ENCODE measurements at places on chromosomes 6 and 20.

DNA sequence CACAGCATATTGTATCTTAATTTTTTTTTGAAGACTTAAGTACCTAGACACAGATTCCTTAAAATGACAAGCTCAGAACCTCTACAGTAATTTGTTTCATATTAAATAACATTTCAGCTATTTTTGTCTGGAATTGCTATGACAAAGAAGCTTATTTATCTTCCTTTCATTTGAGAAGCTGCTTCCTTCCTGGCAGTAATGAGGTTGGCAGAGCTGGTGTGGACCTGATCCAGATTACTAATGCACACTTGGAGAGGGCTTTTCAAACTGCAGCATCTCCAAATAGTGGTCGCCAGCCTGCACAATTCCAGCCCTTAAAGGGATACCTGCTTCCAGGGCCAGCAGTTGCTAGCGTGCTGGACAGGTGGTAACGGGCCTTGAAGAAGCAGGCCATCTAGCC is 12.1 kb downstream of the PTCHD4 start:
- DNase-seq = no peak

GRCh38 chr6:37036146-37036545 is 30.7 kb downstream of the FGD2 start:
- DNase-seq = no peak

DNA sequence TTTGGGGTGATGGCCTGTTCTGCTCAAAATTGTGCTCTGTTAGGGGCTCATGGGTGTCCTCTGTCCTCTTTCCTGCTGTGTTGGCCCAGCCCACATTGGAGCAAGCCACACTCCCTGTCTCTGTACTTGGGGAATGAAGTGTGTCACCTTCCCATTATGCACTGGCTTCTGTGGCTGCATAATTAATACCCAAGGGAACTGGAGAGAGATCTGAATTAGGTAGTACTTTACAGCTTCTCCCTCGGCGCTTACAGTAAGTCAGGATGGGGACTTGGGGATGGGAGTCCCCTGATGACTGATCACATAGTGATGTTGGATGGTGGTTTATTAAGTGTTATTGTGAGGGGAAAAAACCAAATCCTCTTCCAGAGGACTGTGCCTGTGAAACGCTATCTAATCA is 116.6 kb downstream of the FOXO3 start:
- DNase-seq = no peak

DNA sequence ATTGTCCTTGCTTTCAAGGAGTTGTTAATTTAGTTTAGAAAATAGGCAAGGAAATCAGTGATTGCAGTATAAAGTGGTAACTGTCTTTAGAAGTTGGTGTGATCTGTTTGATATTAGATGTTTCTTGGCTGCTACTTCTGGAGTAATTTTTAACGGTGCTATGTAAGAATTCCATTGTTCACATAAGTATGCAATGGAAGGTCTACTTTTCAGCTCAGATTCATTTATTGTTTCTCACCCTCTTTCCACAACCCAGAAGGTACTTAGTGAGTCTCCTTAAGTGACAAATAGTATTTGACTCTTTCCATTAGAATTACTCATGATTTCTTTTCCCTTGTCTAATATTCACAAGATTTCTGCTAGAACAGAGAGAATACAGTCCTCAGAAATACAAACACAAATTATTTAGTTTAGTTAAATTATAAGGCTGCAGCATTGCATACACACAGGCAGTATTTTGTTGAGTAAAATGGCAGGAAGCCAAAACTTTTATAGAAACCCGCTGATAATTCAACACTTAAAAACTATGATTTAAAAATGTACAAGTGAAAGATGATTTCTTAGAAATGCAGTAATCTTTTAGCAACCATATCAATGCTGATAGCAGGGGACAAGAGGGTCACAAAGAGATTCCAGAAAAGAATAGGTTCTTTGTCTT is 554.3 kb downstream of the CD109 start:
- DNase-seq = no peak

GRCh38 chr6:7868926-7869325 is 41.7 kb downstream of the TXNDC5 start:
- DNase-seq = no peak

- no peak for DNase-seq
Observed at GRCh38 chr6:169564453-169565240, 137.2 kb downstream of the WDR27 start.

DNA sequence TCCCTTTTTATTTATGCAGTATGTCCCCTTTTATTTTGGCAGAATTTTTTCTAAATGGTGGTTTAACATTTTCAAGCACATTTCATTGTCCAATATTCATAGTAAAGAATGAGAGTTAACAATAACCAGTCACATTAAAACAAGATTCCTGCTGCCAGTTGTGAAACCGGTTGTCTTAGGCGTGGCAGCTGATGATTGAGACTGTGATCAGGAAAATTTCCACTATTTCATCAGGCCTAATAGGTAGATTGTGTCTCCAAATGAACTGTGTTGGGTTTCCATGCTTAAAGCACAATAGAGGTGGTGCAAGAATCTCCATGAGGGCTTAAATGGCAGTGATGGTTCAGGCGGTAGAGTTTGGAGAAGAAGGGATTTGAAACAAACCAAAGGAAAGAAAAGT is 15.3 kb downstream of the PRDM1 start:
- no peak for DNase-seq

DNA sequence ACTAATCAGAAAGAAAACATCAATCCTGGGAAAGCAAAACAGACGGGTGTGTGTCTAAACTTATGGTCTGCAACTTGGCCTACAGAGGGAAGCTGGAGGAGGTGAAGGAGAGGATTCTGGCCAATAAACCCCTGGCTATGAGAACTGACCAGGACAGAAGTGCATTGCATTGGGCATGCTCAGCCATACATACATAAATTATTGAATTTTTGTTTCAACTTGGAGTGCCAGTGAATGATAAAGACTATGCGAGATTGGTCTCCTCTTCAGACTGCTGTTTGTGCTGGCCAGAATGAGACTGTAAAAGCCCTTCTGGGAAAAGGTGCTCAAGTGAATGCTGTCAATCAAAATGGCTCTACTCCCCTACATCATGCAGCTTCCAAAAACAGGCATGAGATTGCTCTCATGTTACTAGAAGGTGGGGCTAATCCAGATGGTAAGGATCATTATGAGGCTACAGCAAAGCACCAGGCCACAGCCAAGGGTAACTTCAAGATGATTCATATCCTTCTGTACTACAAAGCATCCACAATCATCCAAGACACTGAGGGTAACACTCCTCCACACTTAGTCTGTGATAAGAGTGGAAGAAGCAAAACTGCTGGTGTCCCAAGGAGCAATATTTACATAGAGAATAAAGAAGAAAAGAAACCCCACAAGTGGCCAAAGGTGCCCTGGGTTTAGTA is 17.4 kb downstream of the ADNP start:
- no peak for DNase-seq

DNA sequence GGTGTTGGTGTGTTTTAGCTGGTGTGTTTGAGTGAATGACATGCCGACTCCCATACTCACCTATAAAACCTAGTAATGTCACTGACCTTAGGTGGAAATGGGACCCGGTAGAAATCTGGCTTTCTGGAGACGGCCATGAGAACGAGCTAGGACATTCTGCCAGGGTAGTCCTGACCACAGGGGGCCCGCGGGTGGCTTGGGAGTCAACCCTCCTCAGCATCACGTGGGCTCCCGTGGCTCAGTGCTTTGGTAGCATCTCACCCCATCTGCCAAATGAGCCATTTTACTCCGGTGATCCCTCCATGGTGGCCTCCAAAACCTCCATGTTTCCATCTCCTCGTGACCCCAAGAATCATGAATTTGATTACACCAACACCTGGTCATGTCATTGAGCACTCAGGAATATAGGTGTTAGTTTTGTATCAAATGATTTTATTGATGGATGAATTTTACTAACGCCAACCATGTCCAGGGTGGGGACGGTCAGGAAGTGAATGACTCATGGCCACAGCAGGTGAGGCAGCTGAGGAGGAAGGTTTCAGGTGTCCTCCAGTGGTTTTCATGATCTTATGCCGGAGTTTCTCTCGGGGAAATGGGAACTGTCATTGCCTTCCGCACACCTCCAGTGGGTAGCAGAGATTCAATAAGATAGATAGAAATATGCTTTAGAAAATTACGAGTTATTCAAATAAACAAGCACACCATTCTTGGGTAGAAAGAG is 195.0 kb downstream of the SYNDIG1 start:
- DNase-seq = no peak

DNA sequence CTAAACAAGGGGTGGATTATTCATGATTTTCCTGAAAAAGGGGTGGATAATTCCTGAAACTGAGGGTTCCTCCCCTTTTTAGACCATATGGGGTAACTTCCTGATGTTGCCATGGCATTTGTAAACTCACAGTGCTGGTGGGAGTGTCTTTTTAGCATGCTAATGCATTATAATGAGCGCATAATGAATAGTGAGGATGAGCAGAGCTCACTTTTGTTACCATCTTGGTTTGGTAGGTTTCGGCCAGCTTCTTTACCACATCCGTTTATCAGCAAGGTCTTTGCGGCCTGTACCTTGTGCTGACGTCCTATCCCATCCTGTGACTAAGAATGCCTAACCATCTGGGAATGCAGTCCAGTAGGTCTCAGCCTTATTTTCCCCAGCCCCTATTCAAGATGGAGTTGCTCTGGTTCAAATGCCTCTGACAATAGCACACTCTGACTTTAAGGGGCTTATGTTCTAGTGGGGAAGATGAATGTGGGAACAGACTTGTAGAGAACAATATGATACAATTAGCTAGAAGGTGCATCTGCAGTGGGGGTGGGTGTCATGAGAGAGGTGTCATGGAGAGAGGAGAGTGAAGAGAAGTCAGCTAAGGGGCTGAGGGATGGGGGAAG is 4.2 kb upstream of the GPR31 start:
- DNase-seq = no peak

- no peak for DNase-seq
Observed at GRCh38 chr20:49685809-49686208, 27.9 kb downstream of the B4GALT5 start.

DNA sequence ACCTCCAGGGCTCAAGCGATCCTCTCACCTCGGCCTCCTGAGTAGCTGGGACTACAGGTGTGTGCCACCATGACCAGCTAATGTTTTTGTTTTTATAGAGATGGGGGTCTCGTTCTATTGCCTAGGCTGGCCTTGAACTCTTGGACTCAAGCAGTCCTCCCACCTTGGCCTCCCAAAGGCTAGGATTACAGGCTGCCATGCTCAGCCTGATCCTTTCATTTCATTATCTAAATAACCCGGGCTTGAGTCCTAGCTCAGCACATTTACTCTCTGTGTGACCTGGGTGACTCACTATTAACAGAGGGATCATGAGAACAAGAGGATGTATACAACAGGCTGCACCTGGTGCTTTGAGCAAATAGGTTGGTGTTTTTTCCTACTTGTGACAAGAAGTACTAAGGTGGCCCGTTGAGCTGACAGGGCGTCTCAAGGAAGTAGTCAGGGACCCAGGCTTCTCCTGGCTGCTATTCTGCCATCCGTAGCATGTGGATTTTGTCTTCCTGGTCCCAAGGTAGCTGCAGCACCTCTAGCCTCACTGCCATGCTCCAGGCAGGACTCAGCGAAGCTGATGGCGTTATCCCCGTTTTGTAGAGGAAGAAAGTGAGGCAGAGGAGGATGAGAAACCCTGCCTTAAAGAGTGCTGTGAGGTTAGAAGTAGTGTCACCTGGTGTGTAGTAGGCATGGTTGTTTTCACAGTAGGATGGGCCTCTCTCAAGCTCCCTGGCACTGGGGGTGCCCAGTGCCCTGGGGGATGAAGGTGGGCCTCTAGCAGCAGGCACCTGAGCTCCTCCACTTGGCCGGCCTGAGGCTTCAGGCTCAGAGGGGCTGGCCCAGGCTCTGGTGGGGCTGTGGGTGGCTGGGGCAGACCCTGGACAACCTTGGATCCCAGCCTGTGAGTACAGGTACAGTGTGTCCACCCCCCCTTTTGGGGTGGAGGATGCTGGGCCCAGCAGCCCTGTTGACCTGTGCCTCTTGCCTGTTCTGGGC is 62.4 kb downstream of the ADNP start:
- DNase-seq = no peak

DNA sequence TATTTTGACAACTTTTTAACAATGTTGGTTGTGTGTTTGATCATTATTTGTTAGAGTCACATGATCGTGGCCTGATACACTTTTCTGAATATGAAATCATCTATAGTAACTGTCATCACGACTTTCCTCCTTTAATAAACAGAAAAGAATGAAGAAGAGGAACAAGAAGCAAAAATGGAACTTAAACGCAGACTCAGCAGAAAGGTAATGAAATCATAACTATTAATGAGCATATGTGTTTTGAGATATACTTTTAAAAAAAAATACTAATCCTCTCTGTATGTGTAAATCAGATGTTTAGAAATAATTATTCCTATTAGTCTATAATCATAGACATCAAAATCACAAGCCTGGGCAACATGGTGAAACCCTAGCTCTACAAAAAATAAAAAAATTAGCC is 60.1 kb upstream of the LTV1 start:
- DNase-seq = no peak

DNA sequence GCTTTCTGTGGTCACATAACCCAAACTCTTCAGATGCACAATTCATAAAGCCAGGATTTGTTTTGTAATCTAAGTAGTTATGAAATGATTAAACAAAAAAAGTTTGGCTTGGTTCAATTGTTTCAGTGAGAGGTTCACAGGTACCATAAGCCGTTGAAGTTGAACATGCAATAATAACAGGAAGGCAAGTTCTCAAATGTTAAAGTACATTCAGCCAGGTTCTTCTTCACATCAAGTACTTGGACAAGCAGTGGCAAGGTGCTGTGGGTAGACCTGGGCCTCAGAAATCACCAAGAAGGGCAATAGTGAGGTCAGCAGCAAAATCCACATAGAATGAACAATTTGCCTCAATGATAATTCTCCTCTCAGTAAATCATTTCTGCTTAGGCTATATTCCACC is 175.5 kb downstream of the EPM2A start:
- DNase-seq = no peak

DNA sequence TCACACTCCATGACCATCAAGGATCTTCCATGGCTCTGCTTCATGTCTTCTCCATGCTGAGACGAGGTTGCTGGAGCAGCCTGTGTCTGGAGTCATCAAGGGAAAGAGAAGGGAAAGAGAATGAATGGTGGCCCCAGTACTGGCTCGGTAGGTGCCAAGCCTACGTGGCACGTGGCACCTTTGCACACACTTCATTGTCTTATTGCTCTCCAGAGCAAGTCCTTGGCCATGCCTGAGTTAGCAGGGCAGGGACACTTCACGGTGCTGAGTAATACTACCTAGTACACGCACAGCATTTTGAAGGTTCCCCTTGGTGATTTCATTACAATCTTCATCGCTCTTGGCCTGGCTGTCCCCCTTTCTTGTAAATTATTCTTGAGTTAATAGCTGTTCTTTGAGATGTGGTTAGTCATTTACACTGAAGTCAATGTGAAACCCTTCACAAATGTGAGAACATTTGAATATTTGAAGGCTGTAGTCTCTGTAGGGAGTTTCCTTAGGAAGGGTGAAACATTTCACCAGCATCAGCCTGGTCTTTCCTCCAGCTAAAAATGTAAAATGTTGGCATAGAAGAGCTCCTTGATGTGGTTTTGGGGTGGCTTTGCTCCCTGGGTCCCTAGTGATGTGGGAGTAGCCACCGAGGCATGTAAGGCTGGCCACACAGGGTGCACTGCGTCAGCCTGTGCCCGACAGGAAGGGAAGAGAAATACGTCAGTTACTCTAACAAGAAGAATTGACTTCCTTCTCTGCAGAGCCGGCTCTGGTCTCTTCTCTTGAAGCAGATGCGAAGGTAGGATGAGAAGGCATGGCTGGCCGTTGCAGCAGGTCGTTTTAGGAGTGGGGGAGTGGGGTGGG is at the start of gene SYTL3:
TSS of gene SYTL3 (plus strand) at position 766 of the 855 bp plus-strand sequence. CDS start 13,215 bp downstream, outside the sequence.
- no peak for DNase-seq

GRCh38 chr20:14879839-14880238 is 542.4 kb upstream of the FLRT3 start:
- no peak for DNase-seq

GRCh38 chr6:163289447-163289846 is 125.1 kb upstream of the QKI start:
- DNase-seq = no peak

All from left hindlimb (tissue), 1 donor.